ENCODE measurements at places on chromosomes 11 and 22.
A peak's percentile ranks its signal among the peaks of the same experiment; 100 is the strongest.

DNA sequence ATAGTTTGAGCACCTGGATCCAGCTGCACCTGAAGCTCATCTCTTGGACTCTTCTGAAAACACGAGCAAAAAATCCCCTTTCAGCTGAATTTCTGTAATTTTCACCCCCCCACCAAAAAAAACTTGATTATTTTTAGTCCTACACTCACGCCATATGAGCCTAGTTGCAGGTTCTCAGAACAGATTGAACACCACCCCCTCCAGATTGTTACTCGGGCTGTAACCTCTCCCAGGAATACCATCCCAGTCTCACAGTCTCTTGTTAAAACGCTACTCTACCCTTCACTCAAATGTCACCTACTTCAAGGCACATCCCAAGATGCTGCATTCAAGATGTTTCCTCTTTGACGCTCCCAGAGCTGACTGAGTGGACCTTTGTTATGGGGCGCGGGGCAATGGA, 96.3 kb upstream of the PRDM11 start:
- DNase-seq: no peak

DNA sequence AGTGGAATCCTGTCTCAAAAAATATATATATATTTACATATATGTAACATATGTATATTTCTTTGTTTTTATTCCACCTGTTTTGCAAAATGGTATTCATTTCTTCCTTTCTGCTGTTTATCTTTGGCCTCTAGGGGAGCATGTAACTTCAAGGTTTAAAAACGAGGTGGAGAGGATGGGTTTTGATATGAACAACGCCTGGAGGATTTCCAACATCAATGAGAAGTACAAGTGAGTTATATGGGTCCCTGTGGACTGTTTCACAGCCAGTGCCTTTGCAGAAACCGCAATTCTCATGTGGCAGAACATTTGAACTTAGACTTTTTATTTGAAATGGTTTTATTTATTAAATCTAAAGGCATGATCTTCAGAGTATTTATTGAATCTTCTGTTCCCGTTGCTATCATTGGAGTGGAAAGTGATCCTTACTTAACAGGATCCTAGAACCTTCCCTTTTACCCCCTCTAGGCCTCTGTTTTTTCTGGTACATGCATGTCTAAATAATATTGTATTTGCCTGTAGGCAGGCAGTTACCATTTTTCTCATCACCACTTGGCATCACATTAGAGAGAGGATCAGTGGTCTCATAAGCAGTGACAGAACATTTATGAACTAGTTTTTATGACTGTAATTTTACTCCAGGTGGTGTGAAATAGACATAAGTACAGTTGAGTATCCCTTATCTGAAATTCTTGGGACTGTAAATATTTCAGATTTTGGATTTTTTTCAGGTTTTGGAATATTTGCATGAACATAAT, 81.5 kb upstream of the HORMAD2 start:
- DNase-seq: no peak

DNA sequence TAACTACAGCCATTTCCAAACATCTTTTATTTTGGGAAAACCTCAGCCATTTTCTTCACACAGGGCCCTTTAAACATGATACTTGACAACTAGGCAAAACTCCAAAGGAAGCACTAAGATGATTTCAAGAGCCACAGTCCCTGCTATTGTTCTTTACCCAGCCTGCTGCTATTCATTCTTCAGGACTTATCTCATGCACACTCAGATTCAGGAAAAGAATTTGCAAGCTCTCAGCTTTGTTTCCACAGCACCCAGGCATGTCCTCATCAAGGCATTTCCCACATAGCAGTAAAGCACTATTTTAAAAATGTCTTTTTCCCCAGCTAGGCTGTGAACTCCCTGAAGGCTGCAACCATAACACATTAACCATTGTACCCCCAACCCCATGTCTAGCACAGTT, 609.3 kb upstream of the CCDC90B start:
- DNase-seq: no peak

DNA sequence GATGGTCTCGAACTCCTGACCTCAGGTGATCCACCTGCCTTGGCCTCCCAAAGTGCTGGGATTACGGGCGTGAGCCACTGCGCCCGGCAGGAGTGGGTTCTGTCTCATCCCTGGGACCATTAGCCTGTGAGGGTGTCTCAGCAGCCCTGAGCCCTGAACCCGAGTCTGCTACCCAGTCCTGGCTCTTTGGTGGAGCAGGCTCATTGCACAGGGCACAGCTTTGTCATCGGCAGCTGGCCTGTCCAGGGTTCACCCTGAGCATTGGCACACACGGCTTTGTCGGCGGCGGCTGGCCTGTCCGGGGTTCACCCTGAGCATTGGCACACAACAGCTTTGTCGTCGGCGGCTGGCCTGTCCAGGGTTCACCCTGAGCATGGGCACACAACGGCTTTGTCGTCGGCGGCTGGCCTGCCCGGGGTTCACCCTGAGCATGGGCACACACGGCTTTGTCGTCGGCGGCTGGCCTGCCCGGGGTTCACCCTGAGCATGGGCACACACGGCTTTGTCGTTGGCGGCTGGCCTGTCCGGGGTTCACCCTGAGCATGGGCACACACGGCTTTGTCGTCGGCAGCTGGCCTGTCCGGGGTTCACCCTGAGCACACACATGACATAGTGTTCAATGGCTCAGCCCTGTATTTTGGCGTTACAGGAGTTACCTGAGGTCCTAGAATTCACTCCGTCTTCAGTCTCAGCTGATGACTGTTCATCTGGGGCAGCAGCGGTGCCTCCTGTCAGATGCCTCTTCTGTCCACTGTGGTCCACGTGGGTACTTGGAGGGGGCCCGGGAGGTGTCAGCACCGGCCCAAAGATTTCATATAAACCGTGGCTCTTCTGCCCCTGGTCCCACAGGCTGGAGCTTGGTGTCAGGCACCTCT, 1082.5 kb downstream of the BRD1 start:
- no peak for DNase-seq

- DNase-seq: no peak
Measured at GRCh38 chr11:10350334-10350733, 45.5 kb downstream of the ADM start.

DNA sequence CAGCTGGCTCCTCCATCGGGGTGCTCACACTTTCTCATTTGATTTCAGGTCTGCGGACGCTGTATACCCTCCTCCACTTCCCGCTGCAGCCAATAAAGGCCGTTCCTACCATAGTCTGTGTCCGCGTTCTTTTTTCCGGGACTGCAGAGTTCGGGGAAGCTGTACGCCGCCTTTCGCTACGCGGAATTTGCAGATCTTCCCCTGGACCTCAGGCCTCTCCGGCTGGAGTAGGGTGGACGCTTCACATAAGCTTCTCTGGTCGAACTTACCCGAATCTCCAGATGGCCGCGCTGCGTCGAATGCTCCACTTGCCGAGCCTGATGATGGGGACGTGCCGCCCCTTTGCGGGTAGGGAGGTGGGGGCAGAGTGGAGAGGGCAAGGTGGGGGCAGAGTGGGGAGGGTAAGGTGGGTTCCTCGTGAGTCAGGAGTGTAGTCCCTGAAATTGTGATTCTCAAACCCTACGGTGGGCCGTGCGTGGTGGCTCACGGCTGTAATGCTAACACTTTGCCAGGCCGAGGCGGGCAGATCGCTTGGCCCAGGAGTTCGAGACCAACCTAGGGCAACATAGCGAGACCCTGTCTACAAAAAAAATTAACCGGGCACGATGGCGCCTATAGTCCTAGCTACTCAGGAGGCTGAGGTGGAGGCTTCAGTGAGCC, 617 bp downstream of the CSKMT start:
- peak; percentile 32 for DNase-seq

DNA sequence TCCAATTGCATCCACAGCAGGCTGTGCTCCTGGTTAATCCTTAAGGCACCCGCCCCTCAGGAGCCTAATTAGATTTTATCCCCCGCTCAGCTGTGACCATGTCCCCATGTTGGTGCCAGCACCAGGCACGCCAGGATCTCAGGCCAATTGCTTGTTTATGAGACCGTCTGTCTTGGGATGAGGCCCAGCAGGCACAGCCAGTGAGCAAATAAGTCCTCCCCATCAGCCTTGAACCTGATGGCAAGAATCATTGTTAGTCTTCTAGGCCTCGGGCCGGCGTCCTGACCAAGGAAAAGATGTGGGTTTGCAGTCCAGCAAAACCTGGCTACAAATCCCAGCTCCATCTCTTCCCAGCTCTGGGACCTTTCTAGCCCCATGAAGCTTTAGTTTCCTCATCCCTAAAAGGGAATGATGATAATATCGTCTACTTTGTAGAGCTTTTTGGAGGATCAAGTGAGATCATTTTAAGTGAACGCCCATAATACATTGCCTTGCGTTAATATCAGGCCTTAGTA, 57.3 kb downstream of the TP53I11 start:
- DNase-seq: no peak

GRCh38 chr11:125394296-125394695, 101.8 kb downstream of the FEZ1 start:
- no peak for DNase-seq

- no peak for DNase-seq
Measured at GRCh38 chr11:106379712-106380111, 302.2 kb downstream of the AASDHPPT start.

- peak; percentile 51 for DNase-seq
Measured at GRCh38 chr22:41915035-41915785, at the start of gene SHISA8. Gene SHISA8 (minus strand): TSS chr22:41915074. CDS start chr22:41914667, 407 bp downstream.

DNA sequence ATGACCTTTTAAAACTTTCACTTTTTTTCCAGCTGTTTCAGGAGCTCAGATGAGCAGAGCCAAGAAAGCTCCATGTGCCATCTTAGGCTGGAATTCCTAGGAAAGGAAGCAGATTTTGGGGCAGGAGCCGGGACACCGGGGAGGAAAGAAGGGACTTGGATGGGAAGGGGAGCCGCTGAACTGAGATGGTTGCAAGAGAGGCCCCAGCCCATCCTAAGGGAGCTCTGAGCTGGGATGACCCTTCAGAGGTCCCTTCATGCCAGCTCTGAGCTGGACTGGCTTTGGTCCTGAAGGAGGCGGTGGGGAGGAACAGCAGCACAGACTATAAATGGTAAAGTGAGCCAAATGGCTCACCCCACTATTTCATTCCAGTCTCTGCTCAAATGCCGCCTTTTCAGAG, 55.2 kb upstream of the SLC22A12 start:
- DNase-seq: no peak

GRCh38 chr11:12100841-12101242, 9.5 kb upstream of the MICAL2 start:
- DNase-seq: no peak

- no peak for DNase-seq
Measured at GRCh38 chr11:97964332-97965004, 1056.3 kb upstream of the CNTN5 start.

DNA sequence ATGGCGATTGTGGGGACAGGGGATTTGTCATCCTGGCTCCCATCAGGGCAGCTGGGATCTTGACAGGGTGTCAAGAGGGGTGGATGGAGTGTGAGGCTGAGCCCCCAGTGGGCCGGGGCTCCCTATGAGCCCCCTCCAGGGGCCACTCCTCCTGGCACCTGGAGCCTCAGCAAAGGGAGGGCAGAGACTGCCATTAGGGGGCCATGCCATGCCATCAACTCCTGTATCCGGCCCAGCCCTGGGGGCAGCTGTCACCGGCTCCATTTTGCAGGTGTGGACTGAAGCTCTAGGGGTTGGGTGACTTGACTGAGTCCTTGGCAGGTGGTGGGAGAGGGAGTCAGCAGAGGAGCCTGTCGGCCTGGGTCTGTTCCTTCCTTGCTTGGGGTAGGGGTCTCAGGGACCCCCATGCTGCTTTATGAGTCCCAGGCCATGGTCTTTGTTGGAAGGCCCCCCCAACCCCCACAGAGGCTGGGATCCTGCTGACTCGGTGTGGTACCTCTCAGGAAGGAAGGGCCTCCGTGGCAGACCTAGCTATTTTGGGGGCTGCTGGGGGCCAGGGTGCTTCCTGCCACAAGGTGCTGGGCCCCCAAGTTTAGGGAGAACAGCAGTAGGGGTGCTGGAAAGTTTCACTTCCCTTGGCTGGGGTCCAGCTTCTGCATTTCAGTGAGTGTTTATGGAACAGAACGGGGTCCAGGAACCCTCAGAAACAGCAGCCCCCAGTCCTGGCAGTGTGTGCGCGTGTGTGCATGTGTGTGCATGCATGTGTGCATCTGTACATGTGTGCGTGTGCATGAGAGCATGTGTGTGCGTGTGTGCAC, 1.5 kb downstream of the ACY3 start:
- no peak for DNase-seq

DNA sequence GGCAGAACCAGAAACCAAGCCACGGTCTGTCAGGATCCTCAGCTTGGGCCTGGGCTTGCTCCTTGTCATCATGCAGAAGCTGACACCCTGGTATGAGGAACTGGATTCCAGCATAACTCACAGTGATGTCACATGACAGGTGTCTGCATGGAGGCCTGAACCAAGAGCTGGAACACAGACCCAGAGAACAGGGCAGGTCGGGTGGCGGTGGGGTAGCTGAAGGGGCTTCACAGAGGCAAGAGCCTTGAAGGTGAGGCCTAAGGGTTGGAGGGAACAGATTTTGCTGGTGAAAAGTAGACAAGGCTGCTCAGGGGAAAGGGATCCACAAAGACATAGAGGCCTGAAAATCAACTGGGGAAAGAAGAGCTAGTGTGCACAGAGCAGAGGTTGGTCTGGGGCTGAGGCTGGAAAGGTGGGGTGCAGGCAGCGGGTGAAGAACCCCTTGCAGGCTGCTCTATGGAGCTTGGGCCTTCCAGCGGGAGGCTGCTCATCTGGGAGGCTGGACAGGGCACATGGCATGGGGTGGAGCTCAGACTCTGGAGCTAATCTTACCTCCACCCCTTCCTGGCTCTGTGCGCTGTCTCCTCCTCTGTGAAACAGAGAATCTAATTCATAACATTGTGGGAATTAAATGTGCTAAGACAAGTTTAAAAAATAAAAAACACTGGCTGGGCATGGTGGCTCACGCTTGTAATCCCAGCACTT, 18.4 kb upstream of the RPS3 start:
- DNase-seq: no peak

GRCh38 chr11:125451400-125452124, 44.5 kb downstream of the FEZ1 start:
- no peak for DNase-seq

- DNase-seq: no peak
Measured at GRCh38 chr11:46991391-46991790, 54.8 kb downstream of the CSTPP1 start.

- DNase-seq: no peak
Measured at GRCh38 chr11:128303383-128303782, 284.0 kb downstream of the ETS1 start.

DNA sequence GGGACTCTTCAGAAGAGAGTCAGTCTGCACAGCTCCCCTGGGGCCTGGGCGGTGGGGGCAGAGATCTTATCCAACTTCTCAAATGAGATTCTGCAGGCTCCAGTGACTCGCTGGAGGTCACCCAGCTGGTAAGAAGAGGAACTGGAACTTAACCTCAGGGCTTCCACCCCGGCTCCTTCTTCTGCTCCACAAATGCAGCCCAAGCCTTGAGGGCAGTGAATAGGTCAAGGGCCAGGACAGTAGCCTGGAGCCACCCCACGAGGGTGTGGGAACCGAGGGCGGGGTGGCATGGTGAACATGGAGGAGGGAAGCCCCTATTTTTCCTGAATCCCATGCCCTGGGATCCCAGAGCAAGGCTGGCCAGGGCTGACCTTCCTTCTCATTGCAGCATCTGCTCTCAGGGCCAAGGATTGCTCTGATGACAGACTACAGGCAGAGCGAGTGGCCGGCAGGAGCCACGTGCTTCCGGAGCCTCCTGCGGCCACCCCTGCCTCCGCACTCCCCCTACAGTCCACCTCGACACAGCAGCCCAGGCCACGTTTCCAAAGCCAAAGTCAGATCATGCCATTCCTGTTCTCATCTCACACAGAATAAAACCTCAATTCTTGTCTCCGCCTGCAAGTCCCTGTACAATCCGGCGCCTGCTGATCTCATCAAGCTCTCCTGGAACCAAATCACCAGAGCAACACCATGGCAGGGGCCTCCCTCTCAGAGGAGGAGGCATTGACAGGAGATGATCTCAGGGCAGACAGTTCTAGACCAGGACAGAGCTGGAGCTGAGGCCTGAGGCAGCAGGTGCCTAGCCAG, 21.1 kb upstream of the UPK3A start:
- peak; percentile 85 for DNase-seq

Measured in HTR-8/SVneo (cell line).